IMR-90 (cell line): ENCODE measurements at places on chromosomes 6 and 20. TPM values are rescaled to one million over a fixed set of nuclear protein-coding genes. Genes with fewer than 3 reads are reported as not detected.

GRCh38 chr6:119105282-119105681 lies 26.8 kb upstream of the FAM184A start:
- no peak overlapping the region for H3K27ac ChIP-seq
- H3K36me3 ChIP-seq, result no peaks in the 10 kb centered on the region
- no peaks in the 10 kb centered on the region for H3K4me1 ChIP-seq
- no peak for DNase-seq
- H3K4me3 ChIP-seq, result no peak overlapping the region

GRCh38 chr6:98927534-98927933 lies 20.2 kb downstream of the FBXL4 start:
- H3K4me1 ChIP-seq, result no peaks in the 10 kb centered on the region
- no peaks in the 10 kb centered on the region for H3K27me3 ChIP-seq
- H3K36me3 ChIP-seq, result 0 out of 2 replicates have a peak, but pooled peaks cover 1% of the 10 kb centered on the region

DNA sequence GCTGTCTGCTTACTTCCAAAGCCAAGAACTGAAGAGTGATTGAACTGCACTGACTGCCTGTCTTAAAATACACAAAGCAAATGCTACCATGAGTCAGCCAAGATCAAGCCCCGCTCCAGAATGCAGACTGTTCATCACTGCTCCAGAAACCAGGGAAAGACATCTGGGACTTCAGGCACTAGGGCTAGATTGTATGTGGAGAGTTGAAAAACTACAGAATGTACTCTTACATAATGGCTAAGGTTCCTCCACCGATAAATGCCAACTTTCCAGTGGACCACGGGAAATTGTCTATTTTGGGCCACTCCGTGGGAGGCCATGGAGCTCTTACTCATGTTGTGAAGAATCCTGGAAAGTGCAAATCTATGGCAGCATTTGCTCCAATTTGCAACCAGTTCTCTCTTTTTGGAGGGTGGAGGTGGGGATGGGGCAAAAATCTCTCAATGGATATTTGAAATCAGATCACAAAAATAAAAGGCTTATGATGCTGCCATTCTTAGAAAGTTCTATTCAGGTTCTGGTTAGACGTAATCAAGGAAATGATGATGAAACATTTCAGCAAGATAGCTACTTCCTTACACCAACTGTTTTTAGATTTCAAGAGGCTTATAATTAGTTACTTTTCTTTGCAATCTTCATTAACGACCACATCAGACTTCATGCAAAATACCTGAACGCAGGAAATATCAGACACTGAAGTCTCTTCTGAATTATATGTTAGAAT lies 11.8 kb upstream of the CAP2 start:
- H3K27ac ChIP-seq, result no peak overlapping the region
- peak; percentile 83 for DNase-seq
- H3K4me3 ChIP-seq, result no peak overlapping the region

DNA sequence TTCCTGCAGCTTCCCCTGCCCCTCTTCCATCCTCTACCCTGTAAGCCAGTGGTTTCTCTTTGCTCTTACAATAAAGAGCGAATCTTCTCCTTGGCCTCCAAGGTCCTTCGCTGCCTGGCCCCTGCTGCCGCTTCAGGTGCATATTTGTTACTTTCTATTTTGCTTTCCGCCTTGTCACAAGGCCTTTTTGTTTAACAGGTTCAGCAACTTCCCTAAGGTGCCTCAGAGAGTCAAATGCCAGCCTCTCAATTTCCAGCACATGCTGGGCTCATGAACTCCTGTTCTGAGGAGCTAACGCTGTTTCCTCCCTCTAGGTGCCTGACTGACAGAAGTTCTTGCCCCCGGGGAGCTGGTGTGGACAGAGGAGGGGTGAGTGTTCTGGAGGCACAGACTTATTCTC lies 42.4 kb upstream of the EPB41L1 start:
- H3K27me3 ChIP-seq, result peaks cover 30% of the 10 kb centered on the region
- no peaks in the 10 kb centered on the region for H3K36me3 ChIP-seq
- no peak overlapping the region for H3K27ac ChIP-seq
- no peak overlapping the region for H3K4me3 ChIP-seq

- peaks cover 15% of the 10 kb centered on the region for H3K4me1 ChIP-seq
- H3K36me3 ChIP-seq, result no peaks in the 10 kb centered on the region
- no peak overlapping the region for H3K4me3 ChIP-seq
- peak; percentile 59 for DNase-seq
- no peak overlapping the region for H3K27ac ChIP-seq
Observed at GRCh38 chr20:31842471-31843157, 2.8 kb downstream of the FOXS1 start.

DNA sequence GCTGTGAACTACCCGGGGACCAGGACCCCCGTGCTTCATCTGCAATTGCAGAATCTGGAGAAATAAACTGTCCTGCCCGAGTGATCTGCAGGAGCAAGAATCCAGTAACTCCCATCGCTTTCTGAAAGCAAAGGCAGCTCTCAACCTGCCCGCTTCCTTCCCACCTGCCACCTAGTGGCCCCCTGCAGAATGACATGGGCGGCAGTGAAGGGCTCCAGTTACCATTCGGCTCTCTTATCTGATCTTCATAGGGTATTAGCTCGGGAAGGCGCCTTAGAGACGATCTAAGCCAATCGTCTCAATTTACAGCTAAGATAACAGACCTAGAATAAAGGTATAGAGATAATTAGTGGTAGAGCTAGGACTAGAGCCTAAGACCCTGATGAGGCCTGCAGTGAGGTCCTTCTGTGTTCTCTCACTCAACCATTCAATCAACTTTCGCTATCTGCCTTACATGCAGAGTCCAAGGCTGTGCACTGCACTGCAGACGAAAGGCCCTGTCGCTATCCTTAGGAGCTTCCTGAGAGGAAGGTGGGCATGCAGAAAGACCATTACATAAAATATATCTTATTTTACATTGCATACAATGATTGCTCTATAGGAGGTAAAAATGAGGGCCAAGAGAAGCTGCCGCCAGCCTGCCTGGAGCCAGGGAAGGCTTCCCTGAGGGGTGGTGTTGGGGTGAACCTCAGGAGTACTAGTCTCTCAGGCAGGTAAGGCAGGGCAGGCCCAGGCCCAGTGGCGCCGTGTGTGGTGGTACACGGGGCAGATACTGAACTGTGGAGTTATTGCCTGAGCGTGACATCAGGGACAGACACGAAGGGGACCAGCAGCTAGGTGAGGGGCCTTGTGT lies 7.1 kb upstream of the PSMG4 start:
- no peak overlapping the region for H3K4me3 ChIP-seq
- H3K36me3 ChIP-seq, result no peaks in the 10 kb centered on the region
- H3K4me1 ChIP-seq, result peaks cover 13% of the 10 kb centered on the region
- no peak overlapping the region for H3K27ac ChIP-seq
- peak; percentile 80 for DNase-seq
- peaks cover 1% of the 10 kb centered on the region; the same call in 1 of the 2 replicates for H3K27me3 ChIP-seq

DNA sequence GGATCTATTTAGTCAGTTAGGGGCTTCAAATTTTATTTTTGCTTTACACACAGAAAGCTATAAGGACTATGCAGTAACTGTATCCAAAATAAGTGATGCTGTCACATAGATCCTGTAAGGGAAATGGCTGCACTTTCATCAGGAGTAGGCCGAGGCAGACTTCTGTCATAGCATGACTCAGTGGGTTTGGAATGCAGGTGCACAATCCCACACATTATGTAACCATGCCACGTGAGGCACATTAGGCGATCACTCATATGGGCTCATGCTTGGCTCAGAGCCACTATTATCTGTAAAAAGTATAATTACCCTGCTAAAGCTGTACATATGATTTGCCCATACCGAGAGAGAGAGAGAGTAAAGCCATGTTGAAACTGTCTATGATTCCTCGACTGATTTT lies 1189.4 kb upstream of the EYS start:
- no peaks in the 10 kb centered on the region for H3K36me3 ChIP-seq
- H3K27me3 ChIP-seq, result no peaks in the 10 kb centered on the region
- DNase-seq, result no peak
- no peak overlapping the region for H3K4me3 ChIP-seq
- H3K4me1 ChIP-seq, result no peaks in the 10 kb centered on the region

Gene ID1
- total RNA-seq, result 174 and 186 TPM in 2 replicates
